ENCODE measurements at places on chromosomes 2 and 18.

DNA sequence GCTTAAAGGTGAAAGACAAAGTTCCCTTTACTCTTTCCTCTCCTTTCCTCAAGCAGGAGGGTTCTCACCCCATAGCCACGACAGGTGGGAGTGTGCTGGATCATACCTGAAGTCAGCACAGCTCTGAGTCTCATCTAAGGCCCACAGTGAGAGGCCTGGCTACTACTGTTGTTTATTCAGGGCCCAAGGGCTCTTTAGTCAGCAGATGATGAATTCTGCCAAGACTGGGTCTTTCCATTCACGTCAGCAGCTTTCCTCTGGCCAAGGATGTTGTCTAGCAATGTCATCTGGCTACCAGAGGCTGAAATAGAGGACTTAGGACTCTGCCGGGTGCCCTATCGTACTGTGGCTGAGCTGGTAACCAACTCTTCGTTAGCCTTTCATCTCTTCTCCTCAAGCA, 308.4 kb upstream of the THUMPD2 start:
- DNase-seq: no peak

- no peak for DNase-seq
Observed at GRCh38 chr18:5309888-5310470, 14.5 kb upstream of the ZBTB14 start.

GRCh38 chr2:47636176-47636575, 146.8 kb upstream of the MSH6 start:
- DNase-seq: no peak

DNA sequence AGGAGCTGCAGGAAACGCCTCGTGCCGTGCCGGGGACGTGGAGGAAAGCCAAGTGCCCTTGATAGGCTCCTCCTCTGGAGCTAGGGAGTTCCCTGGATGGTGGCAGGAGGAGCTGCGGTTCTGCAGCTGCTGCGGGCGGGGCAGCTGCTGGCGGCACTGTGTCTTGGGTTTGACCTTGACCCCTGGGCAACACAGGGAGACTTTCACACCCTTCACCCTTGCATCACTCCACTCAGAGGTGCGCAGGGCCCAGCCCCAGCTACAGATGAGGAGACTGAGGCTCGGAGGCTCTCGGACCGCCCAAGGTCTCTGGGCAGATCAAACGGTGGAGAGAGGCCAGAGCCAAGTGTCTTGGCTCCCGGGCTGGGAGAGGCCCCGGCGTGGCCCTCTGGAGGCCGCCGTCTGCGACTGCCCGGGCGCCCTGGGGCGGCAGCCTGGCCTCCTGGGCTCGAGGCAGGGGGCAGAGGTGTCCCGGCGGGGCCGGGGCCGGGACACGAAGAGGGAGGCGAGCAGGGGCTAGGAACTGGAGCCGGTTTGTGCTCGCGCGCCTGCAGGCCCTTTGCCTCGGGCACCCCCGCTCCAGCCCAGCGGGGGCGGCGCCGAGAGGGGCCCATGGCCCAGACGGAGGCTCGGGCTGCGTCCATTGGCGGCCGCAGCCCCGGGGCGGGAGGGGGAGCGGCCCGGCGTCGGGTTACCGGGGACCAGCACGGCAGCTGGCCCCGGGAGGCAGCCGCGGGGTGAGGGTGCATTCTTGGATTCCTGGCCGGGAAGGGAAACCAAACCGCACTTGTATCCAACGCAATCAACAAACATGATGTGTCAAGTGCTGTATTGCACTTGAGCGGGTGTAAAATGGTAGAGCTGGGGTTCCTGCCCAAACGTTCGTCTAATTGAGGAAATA, 129.6 kb upstream of the SLC1A4 start:
- DNase-seq: peak; percentile 70

- DNase-seq: no peak
Observed at GRCh38 chr2:37575780-37576179, 95.7 kb downstream of the CDC42EP3 start.

GRCh38 chr2:3321825-3322224, 55.8 kb downstream of the EIPR1 start:
- no peak for DNase-seq

DNA sequence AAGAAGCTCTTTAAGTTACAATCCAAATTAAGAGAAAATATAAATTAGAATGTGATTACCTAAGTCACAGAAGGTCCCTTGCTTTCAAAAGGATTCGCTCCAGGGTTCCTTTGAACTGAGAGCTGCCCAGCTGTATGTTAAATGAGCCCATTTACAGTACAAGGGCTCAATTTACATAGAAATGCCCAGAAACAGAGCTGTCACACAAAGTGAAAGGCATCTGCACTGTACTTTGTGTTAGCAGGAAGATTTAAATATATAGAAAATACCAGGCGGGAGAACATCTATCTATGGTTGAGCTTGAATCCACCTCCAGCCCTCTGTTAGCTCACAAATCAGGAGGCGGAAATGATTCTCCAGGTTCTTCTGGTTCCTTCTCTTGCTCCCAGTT, 272.9 kb downstream of the PAX3 start:
- peak; percentile 74 for DNase-seq

DNA sequence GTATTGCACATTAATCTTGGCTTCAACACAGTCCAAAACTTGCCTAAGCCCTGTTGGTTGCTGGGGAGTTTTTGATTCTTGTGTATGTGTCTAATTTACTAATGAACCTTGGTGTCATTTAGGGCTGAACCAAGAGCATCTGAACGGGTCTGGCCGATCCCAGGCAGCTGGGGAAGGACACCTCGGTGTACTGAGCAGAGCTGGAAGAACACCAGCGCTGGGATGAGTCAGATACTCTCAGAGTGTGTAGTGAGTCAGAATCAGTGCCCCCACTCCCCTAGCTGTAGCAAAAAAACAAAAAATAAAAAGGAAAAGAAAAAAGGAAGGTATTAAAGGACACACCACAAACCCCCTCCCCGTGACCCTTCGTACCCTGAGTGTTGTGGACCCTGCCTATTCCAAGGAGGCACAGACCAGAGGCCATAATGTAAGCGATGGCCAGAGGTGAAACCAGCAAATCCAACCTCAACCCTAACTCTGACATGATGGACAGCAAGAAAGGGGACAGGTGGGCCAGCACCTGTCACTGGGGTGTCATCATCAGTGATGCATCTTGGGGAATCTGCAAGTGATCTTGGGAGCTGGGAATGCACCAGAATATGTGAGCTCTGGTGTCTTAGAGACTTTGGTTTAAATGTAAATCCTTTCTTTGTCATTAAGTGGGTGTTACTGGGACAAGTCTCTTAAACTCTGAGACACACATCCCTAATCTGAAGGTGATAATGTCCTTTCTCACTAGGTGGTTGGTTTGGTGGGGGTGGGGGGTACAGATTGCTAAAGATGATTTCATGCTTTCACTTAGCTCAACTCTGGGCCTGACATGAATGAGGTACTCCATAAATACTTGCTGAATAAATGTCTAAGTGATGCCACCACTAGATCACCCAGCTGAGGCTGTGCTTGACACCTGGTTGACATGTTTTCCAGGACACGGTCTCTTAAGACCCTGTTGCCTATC, 34.2 kb upstream of the NCOA1 start:
- no peak for DNase-seq

- no peak for DNase-seq
Observed at GRCh38 chr2:44388877-44389276, 27.1 kb downstream of the CAMKMT start.

DNA sequence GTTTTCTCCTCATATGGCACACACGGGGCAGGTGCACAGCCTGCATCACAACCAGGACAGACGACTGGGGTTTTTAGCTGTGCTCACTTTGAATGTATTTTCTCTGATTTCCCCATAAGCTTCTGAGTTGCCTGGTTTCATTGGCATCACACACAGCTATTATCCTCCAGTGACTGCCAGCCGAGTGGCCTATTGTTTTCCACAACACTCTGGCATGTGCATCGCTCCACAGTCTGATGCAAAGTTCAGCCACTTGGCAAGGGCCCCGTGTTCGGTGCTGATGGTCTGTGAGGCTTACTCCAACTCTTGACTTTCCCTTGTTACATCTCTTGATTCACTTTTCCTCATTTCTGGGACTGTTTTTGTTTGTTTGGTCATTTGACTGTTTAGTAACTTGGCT, 593.1 kb downstream of the CBLN2 start:
- DNase-seq: no peak

DNA sequence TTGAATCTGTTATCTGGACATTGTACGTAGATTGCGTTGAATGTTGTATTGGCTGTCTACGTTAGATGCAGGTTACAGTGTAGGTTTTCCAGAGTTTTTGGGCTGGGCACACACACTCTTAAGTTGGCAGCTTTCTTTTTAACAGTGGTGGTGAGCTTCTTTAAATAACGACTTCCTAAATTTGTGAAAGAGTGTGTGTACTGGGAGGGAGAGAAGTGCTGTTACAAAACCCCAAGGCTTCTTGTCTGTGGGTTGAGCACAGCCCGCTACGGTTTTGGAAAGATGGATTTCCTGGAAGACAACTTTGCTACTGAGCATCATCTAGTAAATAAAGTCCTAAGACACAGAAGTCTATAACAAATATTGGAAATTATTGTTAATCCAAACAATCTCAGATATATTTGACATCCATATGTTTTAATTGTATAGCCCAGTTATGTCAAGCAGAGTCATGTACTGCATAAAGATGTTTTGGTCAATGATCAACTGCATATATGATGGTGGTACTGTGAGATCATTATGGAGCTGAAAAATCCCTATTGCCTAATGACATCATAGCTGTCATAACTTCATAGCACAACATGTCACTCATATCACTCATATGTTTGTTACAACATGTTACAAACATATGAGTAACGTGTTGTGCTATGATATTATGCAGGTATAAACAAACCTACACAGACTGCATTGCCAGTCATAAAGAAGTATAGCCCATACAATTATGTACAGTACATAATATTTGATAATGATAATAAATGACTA, 7.9 kb upstream of the THUMPD2 start:
- no peak for DNase-seq

DNA sequence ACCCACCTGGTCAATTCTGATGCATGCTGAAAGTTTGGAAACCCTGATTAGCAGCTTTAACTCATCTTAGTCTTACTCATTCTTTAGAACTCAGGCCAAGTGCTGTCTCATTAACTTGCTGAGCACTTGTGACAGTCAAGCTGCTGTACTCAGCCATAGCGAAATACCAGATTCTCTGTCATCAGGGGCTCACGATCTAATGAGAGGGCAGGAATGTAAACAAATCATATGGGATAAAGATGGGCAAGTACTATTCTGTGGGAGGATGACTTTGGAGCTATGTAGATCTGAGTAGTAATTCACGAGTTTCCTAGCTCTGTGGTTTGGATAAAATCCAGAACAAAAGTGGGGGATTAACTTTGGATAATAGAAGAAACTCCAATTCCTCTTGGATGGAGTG, 376.6 kb downstream of the HRH4 start:
- no peak for DNase-seq

- no peak for DNase-seq
Observed at GRCh38 chr18:9915291-9916076, 1.7 kb downstream of the VAPA start.

DNA sequence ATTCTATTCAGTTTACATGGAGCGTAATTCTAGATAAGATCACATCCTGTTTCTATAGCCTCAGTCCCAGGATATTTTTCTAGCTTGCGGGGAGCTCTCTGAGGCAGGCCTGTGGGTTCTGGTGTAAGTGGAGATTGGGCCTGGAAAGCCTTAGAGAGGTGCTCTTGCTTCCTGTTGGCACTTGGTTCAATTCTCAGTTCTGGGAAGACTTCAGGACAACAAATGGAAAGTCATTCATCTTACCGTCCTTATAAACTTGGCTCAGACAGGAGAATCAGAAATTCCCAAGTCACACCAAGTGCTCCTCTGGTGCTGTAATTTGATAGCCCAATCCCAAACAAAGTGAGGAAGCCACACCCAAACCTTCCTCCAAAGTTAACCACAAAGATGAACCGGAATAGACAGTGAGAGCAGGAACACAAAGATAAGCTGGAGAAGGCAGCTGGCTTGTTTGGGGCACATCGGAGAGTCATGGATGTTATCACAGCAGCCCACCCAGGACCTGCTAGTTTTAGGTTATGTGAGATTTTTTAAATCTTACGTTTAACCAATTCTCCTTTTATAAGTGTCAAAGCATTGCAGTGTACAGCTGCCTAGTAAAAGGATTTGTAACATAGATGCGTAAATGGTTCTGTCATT, 144.3 kb upstream of the MAP3K20 start:
- DNase-seq: no peak

DNA sequence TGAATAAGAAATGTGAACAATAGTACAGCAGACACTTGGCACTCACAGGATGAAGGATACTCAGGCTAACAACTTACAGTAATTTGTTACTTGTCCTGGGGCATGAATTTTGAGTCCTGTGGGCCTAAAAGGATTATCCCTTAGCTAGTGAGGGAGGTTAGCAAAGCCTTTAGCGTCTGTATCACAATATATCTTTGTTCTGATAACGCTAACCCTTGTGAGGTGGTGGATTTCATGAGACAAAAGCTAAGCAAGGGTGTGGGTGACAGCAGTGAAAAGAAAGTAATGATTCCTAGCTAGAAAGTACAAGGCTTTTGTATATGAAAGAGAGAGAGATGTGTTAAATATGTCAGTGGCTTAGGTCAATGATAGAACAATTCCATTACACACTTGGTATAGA, 46.8 kb upstream of the TTC21B start:
- no peak for DNase-seq

GRCh38 chr2:195006856-195007255, 650.2 kb upstream of the SLC39A10 start:
- no peak for DNase-seq

- peak; percentile 32 for DNase-seq
Observed at GRCh38 chr2:7017671-7018281, 100.6 kb downstream of the RNF144A start.

DNA sequence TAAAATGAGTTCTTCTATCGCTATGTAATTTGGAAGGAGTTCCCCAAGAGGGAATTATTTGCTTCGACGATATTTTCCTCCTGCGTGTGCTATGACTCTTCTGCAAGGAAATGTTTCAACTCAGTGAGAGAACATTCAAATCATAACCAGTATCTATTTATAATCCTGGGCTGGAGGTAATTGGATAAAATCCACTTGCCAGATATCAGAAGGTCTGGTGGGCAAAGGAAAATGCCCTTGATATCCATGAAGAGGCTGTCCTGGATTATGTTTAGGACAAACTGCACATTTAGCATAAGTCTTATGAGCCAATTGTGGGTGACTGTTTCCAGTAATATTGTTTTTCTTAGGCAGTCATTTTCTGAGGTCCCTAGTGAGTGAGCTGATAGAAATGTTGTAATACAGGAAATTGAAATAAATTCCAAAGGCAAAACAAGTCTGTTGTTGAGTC, 17.7 kb downstream of the RPIA start:
- DNase-seq: no peak

GRCh38 chr2:234309431-234309830, 187.4 kb downstream of the ARL4C start:
- no peak for DNase-seq

DNA sequence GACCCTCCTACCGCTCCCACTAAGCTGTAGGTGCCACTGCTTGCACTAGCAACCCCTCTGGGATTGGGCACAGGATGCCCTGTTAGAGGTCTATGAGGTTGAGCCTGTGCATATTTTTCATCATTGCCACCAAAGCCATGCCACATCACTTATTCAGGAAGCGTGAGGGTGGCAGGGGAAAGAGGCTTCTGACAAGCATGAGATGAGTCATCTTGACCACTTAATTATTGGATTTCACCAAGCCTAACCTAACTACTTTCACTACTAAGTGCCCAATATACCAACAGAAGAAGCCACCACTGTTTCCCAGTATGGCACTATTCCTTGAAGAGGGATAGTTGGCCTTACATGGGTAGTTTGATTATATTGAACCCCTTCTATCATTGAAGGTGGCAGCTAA, 181.3 kb upstream of the EPHA4 start:
- no peak for DNase-seq

All from NCI-H2081 (cell line).